Neural crest cell (in vitro differentiated cells): ENCODE measurements at places on chromosomes 5 and 9.

DNA sequence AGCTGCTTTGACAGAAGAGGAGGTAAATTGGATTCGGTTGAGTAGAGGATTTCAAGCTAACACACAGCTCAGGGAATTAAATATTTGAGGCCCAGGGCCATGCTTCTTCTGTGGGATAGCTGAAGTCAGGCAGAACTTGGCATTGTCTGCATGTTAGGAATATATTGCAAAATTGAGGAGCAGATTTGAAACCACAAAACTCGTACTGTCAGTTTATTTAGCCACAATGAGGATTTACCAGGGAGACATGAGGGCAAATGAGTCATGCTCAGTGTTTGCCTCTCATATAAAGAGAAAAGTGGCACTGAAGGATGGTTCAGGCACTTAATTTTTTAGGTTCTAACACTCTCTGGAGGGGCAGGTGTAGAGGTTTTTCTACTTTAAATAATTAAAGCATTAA is 83.0 kb upstream of the PRLR start:
- H3K4me3 ChIP-seq = no peak overlapping the region
- DNase-seq = no peak
- peaks cover 6% of the 10 kb centered on the region for H3K4me1 ChIP-seq
- no peaks in the 10 kb centered on the region for H3K36me3 ChIP-seq

DNA sequence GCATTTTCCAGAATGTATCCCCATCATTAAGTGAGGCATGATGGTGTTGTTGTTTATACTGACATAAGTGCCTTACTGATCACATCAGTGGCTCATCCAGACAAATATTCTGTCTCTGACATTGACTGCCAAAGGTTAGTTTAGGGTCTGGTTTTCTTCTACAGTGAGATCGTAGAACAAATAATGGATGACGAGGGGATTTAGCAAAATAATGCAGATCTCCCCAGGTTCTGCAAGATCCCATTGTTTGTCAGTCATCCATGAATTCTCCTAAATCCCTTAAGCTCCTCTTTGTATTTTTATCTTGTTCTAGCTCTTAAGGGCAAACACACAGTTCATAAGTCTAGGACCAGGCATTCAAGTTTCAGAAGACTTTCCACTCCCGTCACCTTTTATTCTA is 93.1 kb upstream of the DHFR start:
- H3K27me3 ChIP-seq = no peaks in the 10 kb centered on the region
- no peak for DNase-seq
- H3K36me3 ChIP-seq = peaks cover 27% of the 10 kb centered on the region
- H3K27ac ChIP-seq = no peak overlapping the region

GRCh38 chr5:141355641-141356040 is 820 bp downstream of the PCDHGA4 start:
- DNase-seq = no peak
- no peaks in the 10 kb centered on the region for H3K4me1 ChIP-seq
- H3K4me3 ChIP-seq = no peak overlapping the region
- no peak overlapping the region for H3K27ac ChIP-seq

- H3K27me3 ChIP-seq = no peaks in the 10 kb centered on the region
- H3K36me3 ChIP-seq = peaks cover 2% of the 10 kb centered on the region
- peak overlapping the region; percentile 92 for H3K27ac ChIP-seq
- no peak overlapping the region for H3K4me3 ChIP-seq
These were observed 215.4 kb downstream of the GLIS3 start for GRCh38 chr9:4084435-4084818.
